Left lobe of liver (tissue), 2 donors: ENCODE measurements at places on chromosomes 7 and 10.

GRCh38 chr10:97234400-97234799 is 48.6 kb upstream of the SLIT1 start:
- no peak for DNase-seq

- DNase-seq, result no peak
Observed at GRCh38 chr10:116398224-116398623, 29.4 kb upstream of the PNLIPRP3 start.

DNA sequence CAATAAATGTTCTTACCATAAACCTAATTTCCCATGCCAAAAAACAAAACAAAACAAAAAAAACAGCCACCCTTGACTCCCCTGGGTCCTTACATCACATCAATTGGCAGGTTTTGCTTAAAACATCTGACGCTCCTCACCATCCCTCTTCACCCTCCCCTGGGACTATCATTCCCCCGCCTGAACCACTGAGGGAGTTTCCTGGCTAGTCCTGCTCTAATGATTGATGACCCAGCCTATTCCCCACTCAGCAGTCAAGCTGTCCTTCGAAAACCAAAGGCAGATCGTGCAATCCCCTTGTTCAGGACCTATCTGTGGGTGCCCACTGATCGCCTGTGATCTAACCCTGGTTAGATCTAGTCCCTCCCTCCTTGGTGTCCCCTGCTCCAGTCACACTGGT is 11.2 kb upstream of the FRMPD2 start:
- no peak for DNase-seq

DNA sequence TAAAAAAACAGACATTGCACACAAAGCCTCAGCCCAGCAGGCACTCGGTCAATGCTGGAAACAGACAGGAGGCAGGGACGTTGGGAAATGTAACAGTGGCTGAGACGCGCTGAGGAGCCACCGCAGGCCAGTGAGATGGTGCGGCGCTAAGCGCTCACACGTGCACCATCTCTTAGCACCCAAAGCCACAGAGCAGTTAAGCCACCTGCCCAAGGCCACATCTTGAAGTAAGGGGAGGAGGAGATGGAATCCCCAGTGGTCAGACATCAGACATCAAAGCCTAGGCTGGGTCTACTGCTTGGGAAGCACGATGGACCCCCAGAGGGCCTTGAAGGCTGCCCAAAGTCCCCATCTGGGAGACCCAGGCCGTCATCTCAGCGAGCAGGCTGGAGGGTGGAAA is 15.6 kb downstream of the LAT2 start:
- DNase-seq, result no peak

- no peak for DNase-seq
Observed at GRCh38 chr10:45308707-45309106, 6.7 kb downstream of the OR13A1 start.

DNA sequence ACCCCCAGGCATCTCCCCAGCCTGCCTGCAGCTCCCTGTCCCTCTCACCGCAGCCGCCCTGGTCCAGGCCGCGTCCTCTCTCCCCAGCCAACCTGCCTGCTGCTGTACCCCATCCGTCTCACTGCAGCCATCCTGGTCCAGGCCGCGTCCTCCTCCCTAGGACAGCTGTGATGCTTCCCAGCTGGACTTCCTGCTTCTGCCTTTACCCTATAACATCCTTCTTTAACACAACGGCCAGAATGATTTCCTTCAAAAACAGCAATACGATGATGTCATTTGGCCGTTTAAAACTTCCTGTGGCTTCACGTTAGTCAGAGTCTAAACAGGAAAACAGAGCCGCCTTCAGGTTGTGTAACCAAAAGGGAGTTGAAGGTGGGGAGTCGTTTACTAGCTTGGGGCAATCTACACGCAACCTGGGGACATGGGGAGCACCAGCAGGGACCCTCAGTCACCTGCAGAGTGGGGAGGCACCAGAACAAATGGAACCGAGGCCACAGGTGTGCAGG is 32.2 kb upstream of the ZFAND2A start:
- no peak for DNase-seq

GRCh38 chr10:5999440-6000165 is 22.3 kb upstream of the IL15RA start:
- DNase-seq, result no peak

- DNase-seq, result no peak
Observed at GRCh38 chr7:104089612-104090011, 100.2 kb upstream of the RELN start.

GRCh38 chr10:67506083-67506756 is 189.8 kb downstream of the CTNNA3 start:
- DNase-seq, result no peak

GRCh38 chr10:4576206-4576605 is 249.8 kb upstream of the AKR1E2 start:
- no peak for DNase-seq

DNA sequence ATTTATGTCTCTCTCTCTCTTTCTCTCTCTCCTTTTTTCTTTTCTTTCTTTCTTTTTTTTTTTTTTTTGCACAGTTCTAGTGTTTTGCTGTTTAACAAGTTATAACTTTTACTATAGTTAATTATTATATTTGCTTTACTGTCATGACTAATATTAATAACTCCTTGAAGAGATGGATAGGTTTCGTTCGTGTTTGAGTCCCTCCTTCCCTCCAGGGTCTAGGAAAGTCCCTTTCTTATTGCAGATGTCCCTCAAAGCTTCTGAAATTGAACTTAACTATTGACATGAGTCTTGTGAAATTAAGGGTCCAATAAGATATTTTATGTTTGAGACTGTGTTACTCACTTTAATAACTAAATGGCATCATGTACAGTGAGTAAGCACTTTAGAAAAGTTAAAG is 131.4 kb downstream of the PLXDC2 start:
- no peak for DNase-seq

DNA sequence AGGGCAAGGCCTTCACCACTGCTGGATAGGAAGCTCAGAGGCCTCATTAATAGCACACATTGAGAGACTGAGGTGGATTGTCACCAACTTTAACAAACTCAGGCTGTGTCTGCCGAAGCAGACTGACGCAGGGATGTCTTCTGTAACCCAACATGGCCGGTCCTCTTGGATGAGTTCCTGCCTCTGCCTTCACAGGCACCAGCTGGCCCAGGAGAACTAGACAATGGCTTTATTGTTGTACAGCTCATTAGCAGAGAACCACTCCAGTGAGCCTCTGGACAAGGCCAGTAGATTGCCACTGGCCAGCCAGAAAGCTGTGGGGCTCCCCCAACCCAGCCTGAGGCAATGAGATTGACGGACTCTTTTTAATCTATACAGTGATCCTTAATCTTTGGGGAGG is 9.4 kb downstream of the NODAL start:
- DNase-seq, result no peak

- no peak for DNase-seq
Observed at GRCh38 chr10:100303724-100304319, 17.3 kb upstream of the BLOC1S2 start.

- DNase-seq, result no peak
Observed at GRCh38 chr10:43424416-43424815, 12.5 kb upstream of the ZNF487 start.

- no peak for DNase-seq
Observed at GRCh38 chr10:87844837-87845623, 18.3 kb downstream of the KLLN start.

DNA sequence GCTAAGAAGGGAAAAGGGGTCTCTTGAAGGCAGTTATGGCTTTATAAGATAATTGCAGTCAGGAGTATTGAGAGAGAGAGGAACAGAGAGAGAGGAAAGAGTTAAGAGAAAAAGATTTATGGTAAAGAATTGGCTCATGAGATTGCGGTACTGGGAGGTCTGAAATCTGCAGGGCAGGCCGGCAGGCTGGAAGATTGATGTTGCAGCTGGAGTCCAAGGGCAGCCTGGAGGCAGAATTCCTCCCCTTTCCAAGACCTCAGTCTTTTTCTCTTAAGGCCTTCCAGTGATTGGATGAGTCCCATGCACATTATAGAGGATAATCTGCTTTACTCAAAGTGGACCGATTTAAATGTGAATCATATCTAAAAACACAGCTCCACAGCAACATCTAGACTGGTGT is 68.4 kb downstream of the HACD1 start:
- DNase-seq, result no peak

DNA sequence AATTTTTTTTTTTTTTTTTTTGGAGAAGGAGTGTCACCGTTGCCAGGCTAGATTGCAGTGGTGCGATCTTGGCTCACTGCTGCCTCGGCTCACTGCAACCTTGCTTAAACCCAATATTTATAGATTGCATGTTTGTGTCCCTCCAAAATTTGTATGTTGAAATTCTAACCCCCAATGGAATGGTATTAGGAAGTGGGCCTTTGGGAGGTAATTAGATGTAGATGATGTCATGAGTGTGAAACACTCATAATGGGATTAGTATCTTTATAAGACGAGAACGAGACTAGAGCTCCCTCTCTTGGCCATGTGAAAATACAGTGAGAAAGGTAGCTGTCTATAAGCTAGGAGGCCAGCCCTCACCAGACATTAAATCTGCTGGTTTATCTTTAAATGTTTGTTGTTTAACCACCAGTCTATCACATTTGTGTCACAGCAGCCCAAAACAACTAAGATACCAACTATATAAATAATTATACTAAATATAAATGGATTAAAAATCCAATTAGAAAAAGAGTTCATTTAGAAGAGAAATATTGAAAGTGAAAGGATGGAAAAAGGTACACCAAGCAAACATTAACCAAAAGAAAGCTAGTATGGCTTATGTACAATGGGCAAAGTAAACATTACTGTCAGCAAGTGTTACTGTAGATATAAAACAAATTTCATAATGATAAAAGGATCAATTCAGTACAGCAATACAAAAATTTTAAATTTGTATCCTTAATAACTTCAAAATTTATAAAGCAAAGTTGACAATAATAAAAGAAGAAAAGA is 9.3 kb downstream of the TCAF1 start:
- no peak for DNase-seq

DNA sequence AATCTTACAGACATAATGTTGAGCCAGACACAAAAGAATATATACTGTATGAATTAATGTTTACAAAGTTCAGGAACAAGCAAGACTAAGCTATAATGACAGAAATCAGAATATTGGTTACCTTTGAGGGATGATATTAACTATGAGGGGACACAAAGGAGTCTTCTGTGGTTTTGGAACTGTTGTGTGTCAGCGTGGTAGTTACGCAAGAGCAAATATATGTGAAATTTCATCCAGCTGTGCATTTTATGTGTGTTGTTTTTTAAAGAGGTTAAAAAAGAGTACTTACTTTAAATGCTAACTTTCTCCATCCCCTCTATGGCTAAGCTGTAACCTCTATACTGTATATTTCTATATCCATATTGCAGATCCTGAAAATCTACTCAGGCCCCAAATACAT is 14.9 kb downstream of the SLC25A28 start:
- DNase-seq, result no peak

GRCh38 chr7:132443761-132444520 is 132.3 kb downstream of the PLXNA4 start:
- DNase-seq, result no peak

DNA sequence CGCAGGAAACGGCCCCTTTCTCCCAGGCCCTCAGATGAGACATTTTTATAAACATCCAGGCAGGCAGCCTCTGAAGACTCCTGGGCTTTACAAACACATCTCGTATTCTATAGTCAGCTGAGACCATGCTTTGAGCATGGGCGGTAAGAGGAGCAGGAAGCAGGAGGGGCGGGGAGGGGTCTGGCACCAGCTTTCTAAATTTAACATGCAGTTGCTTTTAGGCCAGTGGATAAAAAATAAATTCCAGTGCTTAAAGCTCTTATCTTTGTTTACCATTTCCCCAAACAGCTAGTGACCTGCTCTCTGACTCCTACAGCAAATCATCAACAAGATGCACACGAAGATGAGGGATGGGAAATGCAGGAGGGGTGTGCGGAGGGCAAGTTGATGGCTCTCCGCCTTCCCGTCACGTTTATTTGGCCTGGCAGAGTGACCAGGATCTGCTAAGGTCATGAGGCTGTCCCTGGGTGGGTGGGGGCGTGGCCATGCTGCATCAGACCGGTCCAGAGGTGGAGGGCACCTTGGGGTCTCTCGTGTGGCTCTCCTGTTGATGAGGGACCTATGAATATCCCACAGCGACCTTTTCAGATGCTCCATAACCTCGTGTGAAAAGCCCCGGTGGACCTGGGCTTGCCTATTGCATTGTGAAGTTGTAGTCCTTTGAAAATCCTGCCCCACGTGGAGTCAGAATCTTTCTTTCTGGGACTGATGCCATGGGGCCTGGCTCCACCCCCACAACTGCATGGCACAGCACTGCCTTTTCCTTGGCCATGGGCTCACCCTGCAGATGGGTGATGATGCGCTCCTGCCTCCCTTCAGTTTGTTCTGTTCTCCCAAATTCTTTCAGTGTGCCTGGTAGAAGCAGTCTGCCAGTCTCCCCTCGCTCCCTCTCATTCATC is 67.5 kb downstream of the PARP12 start:
- DNase-seq, result peak; percentile 68

DNA sequence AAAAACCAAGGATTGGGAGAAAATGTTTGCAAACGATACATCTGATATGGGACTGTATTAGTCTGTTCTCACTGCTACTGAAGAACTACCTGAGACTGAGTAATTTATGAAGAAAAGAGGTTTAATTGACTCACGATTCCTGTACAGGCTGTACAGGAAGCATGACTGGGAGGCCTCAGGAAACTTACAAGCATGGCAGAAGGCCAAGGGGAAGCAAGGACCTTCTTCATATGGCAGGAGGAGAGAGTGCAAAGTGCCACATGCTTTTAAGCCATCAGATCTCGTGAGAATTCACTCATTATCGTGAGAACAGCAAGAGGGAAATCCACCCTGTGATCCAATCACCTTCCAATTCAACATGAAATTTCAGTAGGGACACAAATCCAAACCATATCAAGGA is 11.0 kb downstream of the ZNF713 start:
- DNase-seq, result no peak

- DNase-seq, result no peak
Observed at GRCh38 chr10:63666836-63667383, 145.7 kb downstream of the REEP3 start.

DNA sequence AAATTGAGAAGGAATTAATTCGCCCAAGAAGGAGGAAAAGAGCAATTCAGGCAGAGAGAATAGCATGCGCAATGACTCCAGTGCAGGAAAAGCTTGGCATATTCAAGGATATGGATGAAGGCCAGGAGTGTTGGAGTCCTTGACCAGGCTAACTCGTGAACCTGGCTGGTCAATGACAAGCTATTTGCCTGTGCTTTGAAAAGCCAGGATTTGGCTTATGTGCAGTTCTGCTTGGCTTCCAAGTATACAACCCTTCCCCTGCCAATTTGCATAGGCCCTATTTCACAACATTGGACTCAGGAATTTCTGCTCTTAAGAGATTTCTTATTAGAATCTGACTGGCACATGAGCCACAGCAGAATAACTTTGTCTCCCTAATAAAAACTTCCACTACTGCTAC is 72.3 kb upstream of the SP8 start:
- peak; percentile 84 for DNase-seq

DNA sequence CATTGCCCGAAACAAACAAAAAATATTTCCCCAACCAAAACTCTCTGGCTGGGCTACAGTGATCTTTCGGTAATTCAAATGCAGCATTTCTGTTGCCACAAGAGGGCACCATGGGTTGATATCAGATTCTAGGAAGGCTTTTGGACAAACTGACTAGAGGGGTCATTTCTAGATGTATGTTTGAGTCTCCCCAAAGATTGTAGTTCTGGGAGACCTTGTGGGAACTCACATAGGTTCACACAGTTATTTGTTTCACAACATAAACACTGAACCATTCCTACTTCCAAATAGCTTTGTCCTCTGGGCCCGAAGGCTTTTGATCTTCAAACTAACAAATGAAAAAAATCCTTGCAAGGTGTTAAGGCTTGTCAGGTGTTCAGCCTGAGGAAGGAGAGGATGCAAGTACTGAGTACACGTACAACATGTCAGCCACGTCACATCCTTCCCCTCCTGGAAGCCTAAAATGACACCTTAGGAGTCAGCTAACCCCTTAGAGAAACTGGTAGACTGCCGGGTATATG is 37.0 kb upstream of the IL15RA start:
- DNase-seq, result peak; percentile 57

GRCh38 chr7:101494602-101495329 is 132.1 kb downstream of the COL26A1 start:
- DNase-seq, result no peak
